ENCODE measurements at places on chromosomes 4 and X. TPM values are rescaled to one million over a fixed set of nuclear protein-coding genes. Genes with fewer than 3 reads are reported as not detected.

DCAF8L2 gene
- total RNA-seq, result not detected

ARMCX2 gene
- 0.05 TPM for total RNA-seq

TEX13B gene
- total RNA-seq, result not detected

OSTC gene
- total RNA-seq, result 95.1 TPM

ABCE1 gene
- 65.2 TPM for total RNA-seq

SPRY1 gene
- total RNA-seq, result 6.3 TPM

SEPTIN6 gene
- total RNA-seq, result 12.5 TPM

HPGD gene
- total RNA-seq, result 81.0 TPM

ETDA gene
- not detected for total RNA-seq

SMIM10 gene
- 0.20 TPM for total RNA-seq

ESX1 gene
- total RNA-seq, result not detected

METTL14 gene
- total RNA-seq, result 12.0 TPM

CMC4 gene
- total RNA-seq, result 16.7 TPM

PRDX4 gene
- 299 TPM for total RNA-seq

NPY5R gene
- total RNA-seq, result not detected

RTL3 gene
- 0.14 TPM for total RNA-seq

SYP gene
- total RNA-seq, result 2.8 TPM

FNIP2 gene
- 6.4 TPM for total RNA-seq

RHOXF1 gene
- total RNA-seq, result not detected

RBPJ gene
- total RNA-seq, result 15.3 TPM

Data from A549 treated with Hydrocortisone at 1 μM for 4 hours (cell line).